Psoas muscle (tissue), 8 donors: ENCODE measurements at places on chromosomes 4 and X. TPM values are rescaled to one million over a fixed set of nuclear protein-coding genes. Genes with fewer than 3 reads are reported as not detected.
A peak's percentile ranks its signal among the peaks of the same experiment; 100 is the strongest.

Gene SH3D19
- 33.6 TPM for total RNA-seq

Gene KLHL4
- total RNA-seq = 0.25 TPM

Gene NRK
- 0.11 TPM for total RNA-seq

Gene F8
- total RNA-seq = 13.5 TPM

Gene NR0B1
- not detected for total RNA-seq

Gene PRKG2
- not detected for total RNA-seq

Gene HAND2
- 0.34 TPM for total RNA-seq

Gene MAGEA6
- total RNA-seq = not detected

GRCh38 chr4:151443752-151444151, 34.8 kb downstream of the FHIP1A start:
- DNase-seq = no peak

DNA sequence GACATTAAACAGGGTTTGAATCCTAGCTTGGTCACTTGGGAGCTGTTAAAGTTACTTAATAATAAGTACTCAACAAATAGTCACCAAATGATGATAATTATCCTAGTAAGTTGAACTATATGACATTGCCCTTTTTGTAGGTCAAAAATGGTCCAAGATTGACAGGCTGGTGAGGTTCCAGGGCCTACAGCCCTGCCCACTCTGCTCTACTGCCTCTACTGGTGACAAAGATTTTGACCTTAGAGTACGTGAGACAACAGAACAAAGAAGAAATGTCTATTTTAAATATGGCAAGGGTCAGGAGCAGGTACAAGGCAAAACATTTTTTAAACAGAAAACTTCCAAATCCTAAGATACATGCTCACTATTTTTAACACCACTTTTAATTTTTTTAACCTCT, 572 bp upstream of the SMPX start:
- DNase-seq = no peak

DNA sequence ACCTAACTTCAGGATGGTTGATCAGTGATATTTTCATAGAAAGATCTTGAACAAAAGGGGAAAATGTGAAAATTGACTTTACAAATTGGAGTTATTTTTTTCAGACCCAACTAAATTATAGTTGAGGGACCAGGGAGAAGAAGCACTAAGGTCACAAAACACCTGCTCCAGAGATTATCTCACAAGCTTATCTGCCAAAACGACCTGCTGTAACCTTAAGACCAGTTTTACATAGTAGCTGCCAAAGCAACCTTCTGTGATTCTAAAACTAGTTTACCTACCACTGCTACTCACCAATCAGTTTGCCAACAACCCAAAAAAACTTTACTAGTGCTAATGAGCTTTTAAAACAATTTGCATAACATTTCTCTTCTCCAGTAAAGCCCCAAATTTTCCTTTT, 972.1 kb downstream of the C4orf33 start:
- no peak for DNase-seq

DNA sequence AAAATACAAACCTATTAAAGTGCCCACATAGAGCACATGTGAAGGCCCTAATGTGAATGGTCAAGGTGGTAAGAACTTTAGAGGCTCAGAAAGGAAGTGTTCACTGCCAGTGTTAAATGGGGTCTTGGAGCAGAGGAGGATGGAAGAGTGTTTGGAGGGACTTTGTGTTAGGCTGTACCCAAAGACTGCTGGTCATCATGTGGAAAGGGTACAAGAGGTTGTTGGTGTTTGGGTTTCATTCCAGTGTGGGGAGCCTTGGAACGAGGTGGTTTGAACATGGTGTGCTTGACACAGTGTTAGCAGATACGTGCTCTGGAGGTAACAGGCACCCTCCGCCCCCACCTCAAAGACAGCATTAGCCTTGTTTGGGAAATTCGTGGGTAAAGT, 73.1 kb downstream of the RAPGEF2 start:
- no peak for DNase-seq

DNA sequence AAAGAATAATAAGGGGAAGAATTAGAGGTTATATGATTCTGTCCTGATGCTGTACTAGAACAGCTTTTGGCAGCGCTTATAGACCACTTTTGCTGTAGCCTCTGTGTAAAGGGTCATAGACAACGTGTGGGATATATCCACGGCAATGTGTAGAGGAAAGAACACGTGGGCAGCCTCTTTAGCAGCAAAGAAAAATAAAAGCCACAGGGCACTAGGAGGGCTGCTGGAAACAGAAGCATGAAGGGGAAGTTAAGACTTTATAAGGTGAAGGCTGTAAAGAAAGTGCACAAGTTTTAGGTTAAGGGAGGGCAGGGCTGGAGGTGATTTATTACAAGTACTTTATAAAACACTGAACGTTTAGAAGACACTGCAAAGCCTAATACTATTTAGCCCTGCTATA, 20.1 kb upstream of the PHEX start:
- DNase-seq = no peak

DNA sequence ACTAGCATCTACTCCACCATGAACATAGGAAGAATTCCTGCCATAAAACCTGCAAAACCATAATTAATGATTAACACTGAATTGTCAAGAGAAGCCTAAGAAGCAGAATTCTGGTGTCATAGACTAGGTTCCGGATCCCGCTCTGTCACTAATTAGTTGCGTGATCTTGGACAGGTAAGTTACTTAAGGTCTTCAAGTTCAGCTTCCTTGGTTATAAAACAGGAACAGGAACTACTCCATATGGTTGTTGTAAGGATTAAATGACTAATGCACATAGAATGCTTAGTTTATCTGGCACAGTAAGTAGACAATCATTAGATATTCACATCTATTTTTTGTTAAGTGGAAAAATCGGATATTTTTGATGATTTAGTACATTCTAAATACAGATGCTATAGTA, 14.3 kb downstream of the G3BP2 start:
- DNase-seq = no peak

GRCh38 chr4:130293692-130294091, 1197.7 kb downstream of the C4orf33 start:
- DNase-seq = no peak

DNA sequence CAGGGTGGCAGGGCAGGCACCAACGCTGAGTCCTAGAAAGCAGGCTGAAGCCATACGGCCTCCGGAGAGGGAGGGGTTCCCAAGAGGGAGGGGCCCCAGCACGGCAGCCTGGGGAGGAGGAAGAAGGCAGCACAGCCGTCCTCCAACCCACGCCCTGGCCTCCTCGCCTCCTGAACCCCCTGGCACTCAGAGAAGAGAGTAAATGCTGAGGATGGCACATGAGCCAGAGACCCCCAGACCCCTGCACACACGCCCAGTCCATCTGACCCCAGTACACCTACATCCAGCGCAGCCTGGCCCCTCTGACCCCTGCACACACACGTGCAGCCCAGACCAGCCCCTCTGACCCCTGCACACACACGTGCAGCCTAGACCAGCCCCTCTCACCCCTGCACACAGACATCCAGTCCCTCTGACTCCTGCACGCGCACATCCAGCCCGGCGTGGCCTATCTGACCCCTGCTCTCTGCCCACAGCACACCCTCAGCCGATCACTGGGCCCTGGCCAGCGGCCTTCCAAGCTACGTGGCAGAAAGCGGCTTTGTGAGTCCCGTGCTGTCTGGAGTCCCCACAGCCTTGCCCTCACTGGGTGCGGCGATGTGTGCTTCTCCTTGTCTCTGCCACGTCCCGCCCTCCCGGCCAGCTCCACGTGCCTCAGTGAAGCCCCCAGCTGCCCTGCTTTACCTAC, 18.5 kb downstream of the ATP5ME start:
- DNase-seq = peak; percentile 35

DNA sequence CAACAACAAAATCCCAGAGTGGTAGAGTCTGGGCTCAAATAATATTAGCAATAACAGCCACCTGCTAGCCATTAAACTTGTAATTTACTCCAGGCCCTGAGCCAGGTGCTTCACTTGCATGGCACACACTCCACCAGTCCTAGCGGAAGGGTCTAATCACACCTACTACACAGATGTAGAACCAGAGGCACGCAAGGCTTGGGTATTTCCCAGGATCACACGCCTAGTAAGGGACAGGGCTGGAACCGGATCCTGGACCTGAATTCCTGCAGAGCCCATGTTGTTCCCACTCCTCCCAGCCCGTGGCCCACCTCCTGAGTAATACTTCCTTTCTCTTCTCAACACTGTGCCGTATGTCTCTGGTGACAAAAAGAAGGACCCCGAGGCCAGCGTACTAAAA, 5.7 kb downstream of the MAGEA1 start:
- DNase-seq = no peak

DNA sequence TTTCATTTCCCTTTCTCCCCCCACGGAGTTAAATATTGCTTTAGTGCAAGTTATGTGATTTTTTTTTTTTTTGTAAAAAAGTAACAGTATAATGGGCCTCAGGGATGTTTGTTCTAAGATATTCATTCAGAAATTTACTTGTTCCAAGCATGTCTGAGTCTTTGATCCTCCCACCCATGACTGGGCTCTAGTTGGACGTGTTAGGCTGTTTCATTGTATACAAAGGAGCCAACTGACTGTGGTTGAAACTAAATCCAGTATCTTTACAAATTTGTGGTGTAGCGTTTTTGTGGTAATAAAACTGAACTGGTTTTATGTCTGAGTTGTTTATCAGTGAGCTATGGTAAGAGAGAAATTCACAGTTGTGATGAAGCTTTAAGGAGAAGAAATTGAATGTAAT, 74.1 kb downstream of the DOCK11 start:
- DNase-seq = no peak

- DNase-seq = no peak
Measured at GRCh38 chr4:143240939-143241679, 56.4 kb downstream of the USP38 start.

- no peak for DNase-seq
Measured at GRCh38 chr4:123564758-123565346, 168.3 kb downstream of the SPRY1 start.

DNA sequence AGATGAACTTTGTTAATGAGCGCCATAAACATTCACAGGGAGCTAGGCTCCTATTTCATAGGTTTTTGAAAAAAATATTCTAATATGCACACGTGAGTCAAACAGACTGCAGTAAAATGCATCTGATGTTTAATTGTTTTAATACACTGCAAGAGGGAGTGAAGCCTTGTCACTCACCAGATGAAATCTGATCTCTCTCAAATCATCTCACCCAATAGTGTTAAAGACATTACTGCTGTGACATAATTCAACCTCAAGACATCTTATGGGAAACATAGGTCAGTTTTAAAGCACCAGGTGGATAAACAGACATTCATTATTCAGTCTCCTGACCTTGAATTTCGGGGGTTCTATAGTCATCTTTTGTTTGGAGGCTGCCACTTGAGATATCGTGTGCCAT, 148.3 kb downstream of the MAML3 start:
- DNase-seq = no peak

- DNase-seq = no peak
Measured at GRCh38 chrX:65688403-65688871, 21.0 kb downstream of the MSN start.

DNA sequence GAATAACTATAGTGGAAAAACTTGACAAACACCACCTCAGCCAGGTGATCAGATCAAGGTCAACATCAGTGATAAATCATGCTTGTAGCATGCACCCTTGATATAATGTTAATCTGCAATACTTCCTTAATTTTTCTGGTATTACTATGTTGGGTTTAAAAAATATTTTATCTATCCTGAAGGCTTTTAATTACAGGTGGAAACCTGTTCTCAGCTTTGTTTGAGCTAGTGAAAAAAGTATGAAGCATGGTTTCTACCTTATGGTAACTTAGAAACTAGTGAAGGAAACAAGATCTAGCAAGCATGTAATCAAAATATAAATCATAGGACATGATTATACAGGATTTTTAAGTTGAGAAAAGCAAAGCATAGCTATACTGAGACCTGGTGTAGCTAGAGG, 26.6 kb downstream of the MAOA start:
- no peak for DNase-seq

GRCh38 chrX:35456891-35457290, 341.3 kb upstream of the MAGEB16 start:
- no peak for DNase-seq

DNA sequence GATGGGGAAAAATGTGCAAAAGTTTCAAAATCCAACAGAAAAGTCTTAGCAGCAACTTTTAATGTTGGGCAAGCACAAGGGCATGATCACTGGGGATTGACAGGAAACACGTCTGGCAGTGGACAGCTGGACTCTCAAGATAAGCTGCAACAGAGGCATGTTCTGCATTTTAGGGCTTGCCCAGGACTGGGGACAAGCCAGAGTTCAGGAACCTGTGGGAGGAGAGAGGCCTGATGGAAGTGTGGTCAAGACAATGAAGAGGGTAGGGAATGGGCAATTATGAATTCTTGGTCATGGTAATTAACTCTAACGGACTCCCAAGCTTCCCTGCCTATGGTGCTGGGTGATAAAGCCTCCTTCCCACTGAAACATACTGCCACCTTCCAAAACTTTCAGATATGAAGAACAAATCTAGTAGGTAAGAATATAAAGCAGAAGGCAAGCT, 48.4 kb downstream of the ANXA3 start:
- no peak for DNase-seq

DNA sequence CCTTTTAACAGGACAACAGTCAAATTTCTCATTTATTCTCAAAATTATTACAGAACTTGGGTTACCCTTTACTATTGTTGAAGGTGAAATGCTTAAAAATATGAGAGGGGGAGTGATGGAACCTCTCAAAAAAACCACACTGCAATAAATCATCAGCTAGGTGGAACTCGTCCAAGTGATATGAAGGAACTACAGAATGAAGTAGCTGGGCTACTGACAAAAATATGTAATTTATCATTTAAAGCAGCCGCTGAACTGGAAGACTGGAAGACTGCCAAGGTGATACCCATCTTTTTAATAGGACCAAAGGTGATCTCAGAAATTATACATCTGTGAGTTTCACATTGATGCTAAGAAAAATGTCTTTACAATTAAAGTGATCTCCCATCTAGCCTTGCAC, 597.7 kb upstream of the TENM3 start:
- DNase-seq = no peak

DNA sequence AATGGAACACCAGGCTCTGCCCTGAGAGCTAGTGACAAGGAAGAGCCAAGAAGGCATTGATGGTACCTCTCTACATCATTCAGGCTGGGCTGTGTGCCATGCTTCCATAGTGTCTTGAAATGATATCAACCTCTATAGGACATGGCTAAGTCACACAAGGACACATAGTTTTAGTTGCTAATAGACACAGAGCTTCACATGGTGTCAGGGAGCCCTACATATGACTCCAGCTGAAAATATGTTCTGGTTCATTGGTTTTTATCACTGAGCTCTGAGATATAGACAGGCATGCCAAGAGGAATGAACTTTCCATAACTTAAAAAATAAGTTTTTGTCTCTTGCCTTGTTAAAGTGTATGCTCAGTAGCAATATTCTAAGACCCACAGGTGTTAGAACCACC, 72.1 kb upstream of the PRKG2 start:
- DNase-seq = no peak

DNA sequence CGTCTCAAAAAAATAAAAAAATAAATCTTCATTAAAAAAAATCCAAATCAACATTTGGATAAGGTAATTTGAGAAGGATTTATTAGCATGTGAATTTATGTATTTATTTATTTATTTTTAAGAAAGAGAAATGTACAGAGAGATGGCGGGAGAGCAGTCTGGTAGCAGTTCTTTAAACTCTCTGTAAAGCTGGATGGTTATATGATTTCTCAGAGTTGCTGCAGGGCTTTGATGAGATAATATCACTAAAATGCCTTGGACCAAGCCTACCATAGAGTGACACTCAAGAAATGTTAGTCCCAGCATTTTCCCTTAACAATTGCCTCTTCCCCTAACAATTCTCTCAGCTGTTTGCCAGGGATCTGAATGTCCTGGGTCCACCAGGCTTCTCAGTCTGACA, 103.4 kb upstream of the LNX1 start:
- no peak for DNase-seq
